ENCODE measurements at places on chromosomes 16 and 17.
A peak's percentile ranks its signal among the peaks of the same experiment; 100 is the strongest.

- no peak for DNase-seq
These were observed 706.5 kb downstream of the KCNJ2 start for GRCh38 chr17:70875729-70876310.

GRCh38 chr16:15966420-15966819 is 17.0 kb downstream of the ABCC1 start:
- no peak for DNase-seq

DNA sequence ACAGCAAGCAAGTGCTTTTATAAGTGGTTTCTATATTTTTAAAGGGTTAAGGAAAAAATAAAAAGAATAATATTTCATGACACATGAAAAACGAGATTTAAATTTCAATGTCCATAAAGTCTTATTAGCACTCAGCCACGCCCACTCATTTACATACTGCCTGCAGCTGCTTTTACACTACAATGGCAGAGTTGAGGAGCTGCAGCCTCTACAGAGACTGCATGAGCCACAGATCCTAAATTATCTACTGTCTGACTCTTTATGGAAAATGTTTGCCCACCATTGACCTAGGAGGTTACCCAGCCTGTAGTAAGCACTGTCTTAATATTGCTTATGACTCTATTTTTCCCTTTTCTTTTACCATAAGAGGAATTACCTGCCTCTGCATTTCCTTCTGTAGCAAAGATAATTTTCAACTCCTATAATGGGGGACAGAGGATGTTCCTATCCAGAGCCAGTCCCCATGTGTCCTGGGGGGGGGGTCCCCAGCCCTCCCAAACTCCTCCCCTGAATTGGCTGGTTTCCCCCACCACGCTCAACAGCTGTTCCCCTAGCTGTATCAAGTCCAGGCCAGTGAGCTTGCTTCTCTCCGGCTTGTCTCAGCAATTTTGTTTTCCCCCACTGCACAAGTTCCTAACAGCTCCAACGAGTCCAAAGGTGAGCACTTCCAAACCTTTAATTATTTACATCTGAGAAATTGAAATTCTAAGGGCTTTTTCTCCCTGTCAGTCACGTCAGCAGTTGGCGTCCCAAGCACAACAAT is 139.4 kb upstream of the ERCC4 start:
- no peak for DNase-seq

DNA sequence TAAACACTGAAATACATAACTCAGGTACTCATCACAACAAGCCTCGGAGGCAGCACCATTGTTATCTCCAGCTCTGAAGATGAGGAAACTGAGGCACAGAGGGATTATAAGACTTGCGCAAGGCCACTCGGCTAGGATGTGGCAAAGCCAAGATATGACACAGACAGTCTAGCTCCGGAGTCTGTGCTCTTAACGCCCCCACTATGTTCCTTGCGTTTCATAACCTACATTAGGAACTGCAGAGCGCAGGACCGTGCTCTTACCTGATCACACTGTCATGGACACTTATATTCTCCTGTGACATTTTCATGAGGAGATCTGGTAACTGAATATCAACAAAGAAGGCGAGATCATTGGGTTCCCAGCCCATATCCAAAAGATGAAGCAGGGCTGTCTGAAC is 85.1 kb downstream of the ZZEF1 start:
- no peak for DNase-seq

DNA sequence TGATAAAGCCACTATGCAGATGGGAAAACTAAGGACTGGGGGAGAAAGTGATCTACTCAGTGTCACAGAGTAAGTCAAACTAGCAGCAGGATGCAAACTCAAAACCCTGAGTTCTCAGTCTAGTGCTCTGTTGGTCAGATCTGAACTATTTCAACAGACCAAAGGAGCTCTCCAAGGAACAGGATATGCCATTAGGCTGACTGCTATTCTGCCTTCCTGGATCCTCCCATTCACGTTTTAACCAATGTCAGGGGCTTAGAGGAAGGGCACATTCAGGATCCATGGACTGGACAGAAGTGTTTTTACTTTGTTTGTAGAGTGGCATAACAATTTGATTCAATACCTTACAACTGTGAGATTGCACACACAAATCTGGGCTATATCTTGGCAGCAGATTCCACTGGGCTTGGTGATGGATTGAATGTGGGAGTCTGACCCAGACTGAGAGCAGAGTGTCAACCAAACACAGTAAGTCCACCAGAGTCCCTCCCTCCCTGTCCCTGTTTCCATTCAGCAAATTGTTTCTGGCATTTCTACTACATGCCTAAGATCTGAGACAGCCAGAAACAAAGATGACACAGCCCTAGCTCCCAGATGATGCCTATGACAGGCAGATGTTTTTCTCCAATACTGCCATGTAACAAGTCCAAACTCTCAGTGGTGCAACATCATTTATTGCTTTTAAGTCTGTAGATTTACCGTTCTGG is 337.8 kb upstream of the CDH5 start:
- peak; percentile 85 for DNase-seq

DNA sequence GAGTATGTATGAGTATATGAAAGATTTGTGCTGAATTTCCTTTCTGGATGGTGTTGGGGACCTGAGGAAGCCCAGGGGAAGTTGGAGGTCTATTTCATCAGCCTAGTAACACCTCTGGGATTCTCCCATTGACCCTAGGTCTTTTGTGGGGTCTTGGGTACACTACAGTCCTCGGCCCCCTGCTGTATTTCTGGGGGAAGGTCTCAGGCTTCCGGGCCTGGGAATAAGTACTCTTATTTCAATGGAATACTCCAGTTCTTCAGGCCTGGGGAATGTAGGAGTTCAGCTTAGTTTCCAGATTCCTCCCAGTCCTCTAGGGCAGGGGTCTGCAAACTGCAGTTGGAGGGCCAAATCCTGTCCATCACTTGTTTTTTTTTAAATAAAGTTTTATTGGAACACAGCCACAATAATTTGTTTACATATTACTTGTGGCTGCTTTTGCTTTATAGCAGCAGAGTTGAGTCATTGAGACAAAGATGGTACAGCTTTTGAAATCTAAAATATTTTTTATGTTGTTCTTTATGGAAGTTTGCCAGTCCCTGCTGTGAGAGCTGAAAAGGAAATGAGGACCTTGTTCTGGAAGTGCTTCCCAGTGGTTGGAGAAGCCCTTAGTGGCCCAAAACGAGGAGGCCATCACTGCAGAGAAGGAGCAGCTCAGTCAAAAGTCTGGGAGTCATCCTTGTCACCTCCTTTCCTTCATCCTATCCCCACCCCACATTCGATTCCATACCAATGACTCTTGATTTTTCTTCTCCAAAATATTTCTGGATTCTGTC is 142.5 kb upstream of the HS3ST2 start:
- DNase-seq, result no peak

GRCh38 chr17:63246344-63246743 is 199.8 kb downstream of the CYB561 start:
- peak; percentile 63 for DNase-seq

DNA sequence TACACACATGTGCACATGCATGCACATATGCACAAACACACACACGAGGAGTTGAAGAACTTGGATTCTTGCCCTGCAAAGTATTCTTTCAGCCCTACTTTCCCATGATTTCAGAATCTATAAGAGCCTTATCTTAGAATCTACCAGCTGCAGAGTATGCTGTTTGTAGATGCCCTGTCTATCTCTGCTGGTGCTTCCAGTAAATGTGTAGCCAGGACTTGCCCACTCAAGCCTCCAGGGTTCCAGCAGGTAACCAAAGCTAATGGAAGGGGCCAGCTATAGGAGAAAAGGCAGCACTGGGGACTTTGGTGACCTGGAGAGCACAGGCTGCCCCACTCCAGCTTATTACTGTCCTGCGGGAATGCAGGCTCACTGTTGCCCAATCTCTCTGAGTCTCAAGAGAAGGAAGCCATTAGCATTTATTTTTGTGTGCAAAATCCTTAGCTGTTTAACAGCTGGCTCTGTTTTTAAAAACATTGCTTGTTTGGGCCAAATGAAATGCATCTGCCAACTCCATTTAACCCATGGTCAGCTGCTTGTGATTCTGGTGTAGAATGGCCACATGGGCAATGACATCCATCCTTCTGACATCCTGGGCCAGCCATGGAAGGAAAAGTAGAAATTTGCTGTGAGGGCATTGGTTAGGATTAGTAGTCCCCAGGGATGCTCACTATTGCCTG is 28.6 kb upstream of the XYLT1 start:
- DNase-seq, result peak; percentile 47

GRCh38 chr16:15829460-15829859 is 27.4 kb downstream of the MYH11 start:
- DNase-seq, result no peak

DNA sequence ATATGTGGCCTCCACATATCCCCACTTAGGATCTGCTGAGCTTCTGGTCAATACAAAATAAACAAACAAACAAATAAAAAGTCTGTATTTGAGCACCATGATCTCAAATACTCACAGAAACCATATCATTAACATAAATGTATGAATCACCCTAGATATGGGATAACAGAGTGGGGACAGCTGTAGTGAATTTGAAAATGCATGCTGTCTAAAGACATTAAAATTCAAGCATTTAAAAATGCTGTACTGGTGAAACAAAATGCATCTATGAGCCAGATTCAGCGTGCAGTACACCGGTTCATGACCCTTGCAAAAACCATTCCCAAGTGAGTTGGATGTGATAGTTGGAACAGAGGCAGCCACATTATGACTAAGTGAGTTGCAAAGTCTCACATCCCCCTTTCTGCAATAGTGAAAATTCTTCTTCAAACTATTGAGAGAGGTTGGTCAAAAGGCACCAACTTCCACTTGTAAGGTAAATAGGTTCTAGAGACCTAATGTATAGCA is 12.3 kb downstream of the GRIN2A start:
- no peak for DNase-seq

DNA sequence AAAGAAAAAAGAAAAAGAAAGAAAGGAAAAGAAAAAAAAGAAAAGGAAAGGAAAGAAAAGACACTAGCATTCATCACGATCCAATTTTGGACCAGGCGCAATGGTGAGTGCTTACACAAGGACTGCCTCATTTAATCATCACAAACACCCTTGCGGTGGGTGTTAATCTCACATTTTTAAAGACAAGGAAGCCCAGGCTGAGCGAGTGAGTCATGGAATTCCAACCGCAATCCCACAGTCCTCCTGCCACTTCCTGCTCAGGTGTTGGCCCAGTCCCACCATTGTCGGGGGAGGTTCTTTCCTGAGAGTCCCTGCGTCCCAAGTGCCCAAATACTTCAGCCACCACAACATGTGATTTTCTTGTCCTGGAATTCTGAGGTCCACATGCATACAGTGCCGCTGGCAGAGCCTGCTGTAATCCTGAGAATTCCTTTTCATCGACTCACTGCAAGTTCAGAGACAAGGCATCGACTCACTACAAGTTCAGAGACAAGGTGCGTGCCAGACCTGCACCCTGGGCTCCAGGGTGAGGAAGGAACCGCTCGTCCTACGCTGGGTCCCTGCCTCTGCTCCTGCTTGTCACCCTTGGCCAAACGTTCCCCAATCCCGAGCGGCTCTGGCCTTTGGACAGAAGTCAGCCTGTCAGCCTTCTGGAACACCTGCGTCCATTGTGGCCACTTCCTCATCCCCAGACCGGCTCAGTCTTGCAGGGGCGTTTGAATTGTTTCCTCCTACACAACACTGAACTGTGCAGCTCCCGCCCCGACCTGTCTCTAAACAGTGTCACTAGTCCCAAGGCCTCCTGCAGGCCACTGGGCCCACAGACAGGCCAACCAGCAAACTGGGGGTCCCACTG is 5.8 kb downstream of the ZG16B start:
- peak; percentile 71 for DNase-seq

DNA sequence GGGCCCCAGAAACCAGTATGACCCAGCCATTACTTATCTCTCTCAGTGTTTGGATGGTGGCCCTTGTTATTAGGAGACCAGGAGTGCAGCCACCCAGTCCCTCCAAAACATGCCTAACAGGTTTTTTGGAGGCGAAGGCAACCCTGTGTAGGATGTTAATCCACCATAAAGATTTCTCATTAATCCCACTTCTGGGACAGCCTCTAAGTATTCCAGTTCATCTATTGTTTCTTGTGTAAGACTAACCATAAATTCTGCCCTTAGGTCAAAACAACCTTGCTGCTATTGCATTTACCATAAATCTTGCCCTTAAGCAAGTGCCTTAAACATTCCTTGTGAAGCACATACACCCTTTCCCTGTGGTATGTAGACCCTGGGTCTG is 21.5 kb upstream of the OR1F1 start:
- DNase-seq, result no peak

DNA sequence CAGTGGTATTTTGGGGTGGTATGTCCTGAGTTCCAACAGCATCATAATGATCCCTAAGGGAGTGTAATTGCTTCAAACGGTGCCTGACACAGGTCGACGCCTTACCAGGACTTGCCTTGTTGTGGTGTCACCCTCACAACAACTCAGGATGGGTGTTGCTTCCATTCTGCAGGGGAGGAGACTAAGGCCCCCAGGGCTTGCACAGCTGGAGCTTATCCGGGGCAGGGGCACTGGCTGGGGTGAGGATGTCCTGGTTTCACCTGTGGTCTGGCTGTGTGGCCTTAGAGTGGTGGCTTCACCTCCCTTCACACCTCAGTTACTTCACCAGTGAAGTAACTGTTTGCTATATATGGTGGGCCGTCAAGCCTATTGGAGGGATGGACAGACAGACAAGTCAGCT is 23.3 kb downstream of the LLGL2 start:
- no peak for DNase-seq

- DNase-seq, result peak; percentile 62
These were observed 21.2 kb downstream of the PDILT start for GRCh38 chr16:20383106-20384029.

- peak; percentile 50 for DNase-seq
These were observed 40.1 kb downstream of the KLHDC4 start for GRCh38 chr16:87725596-87726235.
